Suppressor macrophage treated with lipopolysaccharide for 4 hours (primary cell): ENCODE measurements at places on chromosomes 7 and 10.
A peak's percentile ranks its signal among the peaks of the same experiment; 100 is the strongest.

DNA sequence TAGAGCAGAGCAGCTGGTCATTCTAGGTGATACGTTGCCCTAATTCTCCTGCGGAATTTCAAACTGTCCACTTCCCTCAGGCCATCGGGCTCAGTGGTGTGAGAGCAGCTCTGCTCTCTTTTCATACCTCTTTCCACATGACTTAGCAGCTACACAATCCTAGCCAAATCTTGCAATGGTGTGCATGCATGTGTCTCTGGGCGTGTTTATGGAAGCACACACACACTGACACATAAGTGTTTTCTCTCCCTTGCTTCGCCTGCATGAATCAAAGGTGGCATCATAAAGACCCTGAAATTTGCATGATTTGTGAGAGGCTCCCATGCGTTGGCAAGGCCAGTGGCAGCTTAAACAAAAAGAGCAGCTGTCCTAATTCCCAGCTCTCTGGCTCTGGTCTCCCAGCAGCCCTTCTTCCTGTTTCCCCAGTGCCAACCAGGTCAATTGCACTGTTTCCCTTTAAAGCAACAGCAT, 1189.5 kb downstream of the GATA3 start:
- no peak for DNase-seq

DNA sequence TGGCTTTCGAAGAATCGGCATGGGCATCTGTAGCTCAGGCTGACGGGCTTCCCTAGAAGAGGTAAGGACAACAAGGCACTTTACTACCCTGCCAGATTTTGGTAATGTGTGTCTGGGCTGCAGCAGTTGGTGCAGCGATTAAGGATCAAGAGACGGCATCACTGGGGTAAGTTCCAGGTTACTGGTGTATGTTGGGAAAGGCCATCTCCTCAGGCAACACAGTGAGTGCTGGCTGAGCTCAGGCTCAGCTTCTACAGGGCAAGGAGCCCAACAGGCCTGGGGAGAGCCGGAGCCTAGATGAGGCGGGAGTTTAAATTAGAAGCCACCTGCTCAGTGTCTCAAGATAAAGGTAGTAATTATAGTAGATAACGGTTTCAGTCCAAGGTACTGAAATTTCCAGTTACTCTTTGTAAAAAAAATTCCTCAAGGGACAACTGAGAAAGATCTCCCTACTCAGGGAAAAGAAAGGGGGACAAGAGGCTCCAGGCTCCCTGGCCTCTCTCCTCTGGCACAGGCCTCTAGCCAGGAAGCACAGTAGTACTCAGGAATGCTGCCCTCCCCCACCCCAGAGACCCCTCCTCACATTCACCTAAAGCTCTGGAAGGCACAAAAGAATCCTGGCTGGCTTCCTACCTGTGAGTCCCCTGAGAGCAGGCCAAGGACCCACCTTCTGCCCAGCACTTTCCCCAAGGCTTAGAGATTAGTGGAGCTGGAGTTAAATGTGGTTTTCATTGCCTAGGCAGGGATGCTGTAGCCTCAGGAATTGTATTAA, 3.9 kb downstream of the CXCL12 start:
- no peak for DNase-seq

DNA sequence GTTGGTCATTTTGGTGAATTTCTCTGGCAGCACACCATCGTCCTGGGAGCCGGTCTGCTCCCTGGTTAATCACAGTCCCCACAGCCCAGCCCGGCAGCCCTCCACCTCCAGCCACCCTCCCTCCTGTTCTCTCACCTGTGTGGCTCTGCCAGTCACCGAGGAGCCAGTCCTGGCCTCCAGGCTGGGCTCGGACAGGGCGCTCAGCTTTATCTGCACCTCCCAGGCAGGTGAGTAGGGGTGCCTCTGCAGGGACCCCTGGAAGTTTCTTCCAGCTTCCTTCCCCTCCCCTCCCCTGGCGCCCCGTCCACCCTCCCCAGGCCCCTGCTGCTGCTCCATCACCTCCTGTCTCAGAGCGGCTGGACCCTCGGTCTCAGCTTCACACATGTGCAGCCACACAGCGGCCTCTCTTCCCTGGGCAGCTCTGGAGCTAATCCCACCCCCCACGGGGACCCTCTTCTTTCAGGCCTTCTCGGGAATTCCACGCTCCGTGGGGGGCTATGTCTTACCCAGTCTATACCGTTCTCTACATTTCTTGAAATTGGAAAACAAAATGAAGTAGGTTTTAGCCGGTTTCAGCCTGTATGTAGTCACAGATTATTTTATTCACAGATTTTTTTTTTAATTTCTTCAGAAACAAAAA, 213.9 kb upstream of the PPP2R2D start:
- no peak for DNase-seq

DNA sequence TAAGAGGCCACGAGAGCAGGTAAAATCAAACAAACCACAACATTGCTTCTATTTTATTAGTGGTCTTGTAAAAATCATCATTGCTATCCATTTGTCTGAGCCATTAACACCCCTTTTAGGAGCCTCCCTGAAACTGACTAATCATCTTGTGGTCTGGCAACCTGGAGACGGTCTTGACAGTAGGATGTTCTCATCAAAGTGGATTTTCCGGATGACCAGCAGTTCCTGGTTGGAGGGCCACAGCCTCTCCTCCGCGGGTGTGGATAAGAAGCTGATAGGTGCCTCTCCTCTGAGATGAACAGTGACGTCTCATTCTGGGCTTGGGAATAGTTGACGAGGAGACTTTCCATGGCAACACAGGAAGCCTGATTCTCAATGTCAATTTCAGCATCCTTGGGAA, 490.7 kb downstream of the TYW1 start:
- no peak for DNase-seq

- DNase-seq, result no peak
Measured at GRCh38 chr7:117445206-117445605, 17.9 kb upstream of the ASZ1 start.

GRCh38 chr7:28037220-28038010, 143.2 kb downstream of the JAZF1 start:
- DNase-seq, result peak; percentile 70

DNA sequence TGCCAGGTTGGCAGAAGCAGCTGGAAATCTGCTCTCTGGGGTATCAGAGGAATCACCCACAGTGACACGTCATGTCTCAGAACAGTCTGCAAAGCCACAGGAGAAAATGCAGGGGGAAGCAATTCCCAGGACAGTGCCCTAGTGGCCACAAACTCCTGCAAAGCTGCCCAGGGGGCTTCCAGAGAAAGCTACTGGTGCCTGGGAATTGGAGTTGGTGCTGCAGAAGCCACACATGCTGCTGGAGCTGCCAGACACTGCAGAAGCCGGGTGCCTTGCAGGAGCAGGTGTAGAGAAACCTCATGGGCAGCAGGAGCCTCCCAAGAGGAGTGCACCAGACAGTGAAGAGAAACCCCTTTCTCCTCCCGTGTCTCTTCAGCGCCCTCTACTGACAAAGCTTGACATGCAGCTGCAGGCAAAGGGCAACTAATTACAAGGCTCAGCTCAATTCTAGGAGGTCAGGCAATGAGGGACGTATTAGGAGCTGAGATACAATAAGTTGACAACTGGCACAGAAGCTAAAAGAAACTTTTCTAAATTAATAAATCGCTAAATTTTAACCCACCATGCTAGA, 30.2 kb upstream of the NUB1 start:
- peak; percentile 32 for DNase-seq

DNA sequence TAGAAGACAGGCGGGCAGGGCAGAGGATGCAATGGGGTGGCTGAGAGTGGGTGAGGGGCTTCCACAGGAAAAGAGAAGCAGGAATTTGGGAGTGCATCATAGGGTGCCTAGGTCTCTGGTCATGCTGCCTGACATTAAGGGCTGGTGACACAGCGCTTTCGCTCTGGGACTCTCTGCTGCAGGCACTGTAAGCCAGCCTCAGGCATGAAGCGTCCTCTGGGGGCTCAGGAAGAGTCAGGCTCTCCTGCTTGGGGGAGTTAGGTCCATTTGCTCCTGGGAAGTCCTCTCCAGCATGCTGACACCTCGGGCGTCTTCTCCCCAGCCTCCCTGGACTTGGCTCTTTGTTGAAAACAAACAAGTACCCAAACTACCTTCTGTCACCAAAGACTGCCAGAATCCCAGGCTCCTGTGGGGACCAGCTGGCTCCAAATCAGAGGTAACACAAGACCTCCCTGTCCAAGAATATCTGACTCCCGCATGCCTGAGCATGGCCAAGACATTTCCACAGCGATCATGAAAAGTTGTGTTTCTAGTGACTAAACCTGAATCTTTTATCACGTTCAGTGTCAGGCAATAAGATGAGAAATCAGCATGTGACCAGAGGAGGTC, 55.4 kb downstream of the GPR26 start:
- no peak for DNase-seq

- DNase-seq, result no peak
Measured at GRCh38 chr10:127278001-127278400, 81.6 kb upstream of the INSYN2A start.

GRCh38 chr7:17646253-17646956, 293.9 kb downstream of the SNX13 start:
- peak; percentile 26 for DNase-seq

- DNase-seq, result no peak
Measured at GRCh38 chr7:155722118-155722517, 77.7 kb downstream of the RBM33 start.

GRCh38 chr7:138499340-138499739, 39.3 kb downstream of the TRIM24 start:
- DNase-seq, result no peak

- DNase-seq, result no peak
Measured at GRCh38 chr10:29737074-29737593, 102.4 kb upstream of the SVIL start.

DNA sequence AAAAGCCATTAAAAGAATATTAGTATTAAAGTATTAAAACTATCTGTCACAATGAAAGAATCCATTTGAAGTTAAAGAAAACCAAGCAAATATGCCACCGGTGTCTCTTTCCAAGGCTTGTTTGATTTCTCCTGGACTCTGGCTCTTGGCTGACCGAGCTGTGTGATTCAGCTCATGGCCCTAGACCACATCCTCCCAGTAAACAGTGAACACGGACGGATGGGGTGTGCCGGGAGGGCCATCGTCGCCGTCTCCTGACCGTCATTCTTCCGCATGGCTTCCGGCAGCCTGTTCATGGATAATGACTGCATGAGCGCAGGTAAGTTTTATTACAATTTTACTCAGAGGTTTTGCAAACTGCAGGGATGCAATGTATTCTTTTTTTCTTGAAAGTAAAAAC, 218.5 kb downstream of the DNAJB6 start:
- no peak for DNase-seq

DNA sequence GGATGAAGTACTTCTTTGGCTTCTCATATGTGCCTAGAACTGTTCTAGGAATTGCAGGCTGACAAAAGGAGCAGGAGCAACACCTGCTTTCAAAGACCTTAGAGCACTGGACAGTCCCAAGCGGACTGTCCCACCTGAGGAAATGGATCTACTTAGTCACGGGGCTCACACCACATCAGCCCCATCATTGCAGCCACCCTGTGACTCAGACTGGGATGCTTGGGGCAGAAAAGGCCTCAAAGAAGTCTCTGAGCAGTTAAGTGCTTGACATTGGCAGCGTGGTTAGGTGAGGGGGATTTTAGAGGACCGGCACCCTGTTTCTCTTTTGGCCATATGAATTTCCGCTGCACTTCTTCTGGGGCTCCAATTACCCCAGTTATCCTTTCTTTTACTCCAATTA, 256.6 kb downstream of the USP6NL start:
- no peak for DNase-seq

DNA sequence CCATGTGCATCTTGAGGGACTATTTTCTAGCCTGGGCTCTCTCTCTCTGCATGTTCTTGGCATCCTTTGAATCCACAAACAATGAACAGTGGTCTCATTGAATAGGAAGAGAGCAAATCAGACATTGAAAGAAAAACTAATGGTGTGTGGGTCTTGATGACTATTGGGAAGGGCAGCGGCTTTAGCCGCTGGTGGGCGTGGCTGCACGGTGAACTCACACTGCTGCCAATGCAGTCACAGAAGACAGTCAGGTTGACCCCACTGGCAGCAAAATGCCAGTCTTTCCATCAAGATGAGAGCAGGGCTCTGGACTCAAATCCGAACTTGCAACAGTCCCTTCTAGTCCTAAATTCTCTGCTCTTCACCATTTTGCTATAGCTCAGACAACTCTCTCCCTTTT, 91.0 kb downstream of the ADARB2 start:
- no peak for DNase-seq

DNA sequence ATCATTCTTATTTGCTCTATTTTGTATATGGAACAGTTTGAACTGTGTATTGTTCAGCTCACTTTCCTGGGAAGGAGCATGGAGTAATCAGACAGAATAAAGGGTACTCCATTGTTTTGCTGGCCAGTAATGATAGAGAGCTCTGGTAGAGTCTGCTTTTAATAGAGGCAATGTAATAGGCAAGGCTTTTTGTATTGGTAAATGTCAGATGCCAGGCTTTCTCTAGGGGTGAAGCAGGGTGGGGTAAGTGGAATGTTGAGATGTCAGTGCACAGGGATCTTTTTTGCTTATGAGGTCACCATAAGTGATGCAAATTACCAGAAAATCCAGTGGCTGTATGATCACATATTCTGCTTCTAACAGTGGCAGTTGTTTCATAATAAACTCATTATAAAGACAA, 1088.3 kb upstream of the SORCS1 start:
- DNase-seq, result no peak

GRCh38 chr10:25288181-25288580, 113.4 kb downstream of the GPR158 start:
- DNase-seq, result no peak

DNA sequence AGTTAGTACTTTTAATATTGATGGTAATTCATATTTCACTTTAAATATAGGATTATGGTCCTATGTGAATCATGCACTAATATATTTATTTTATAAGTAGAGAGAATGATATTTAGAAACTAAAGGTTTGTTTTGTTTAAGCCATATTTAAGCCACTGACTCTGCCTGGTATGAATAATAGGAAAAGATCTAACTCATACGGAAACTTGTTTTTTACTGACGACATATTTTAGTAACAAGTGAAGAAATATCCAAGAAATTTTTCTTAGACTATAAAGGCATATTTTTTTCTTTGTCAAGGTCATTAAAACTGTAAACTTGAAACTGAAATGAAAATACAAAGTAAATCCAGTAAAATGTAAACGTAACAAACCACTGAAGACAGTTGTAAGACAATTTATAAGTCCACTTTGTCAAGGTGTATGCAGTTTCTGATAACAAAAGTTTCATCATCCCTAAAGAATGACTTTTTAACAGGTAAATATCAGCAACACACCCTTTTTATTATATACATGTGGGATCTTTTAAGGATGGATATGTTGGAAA, 147.1 kb downstream of the PHF14 start:
- DNase-seq, result no peak

DNA sequence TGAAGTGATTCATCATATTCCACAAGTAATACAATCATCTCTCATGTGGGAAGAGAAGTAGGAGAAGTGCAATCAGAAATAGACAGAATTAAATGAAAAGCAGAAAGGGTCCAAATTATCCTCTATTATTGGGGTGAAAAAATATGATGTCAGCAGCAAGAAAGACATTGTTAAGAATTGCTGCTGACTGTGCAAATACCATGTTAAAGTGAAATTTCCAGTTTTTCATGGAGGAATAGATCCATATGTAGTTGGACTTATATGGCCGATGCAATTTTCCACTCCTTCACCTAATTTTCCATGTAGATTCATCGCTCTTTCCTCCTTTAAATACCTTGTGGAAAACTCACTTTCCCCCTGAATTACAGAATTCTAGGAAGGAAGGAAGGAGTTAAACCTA, 819.8 kb downstream of the GATA3 start:
- no peak for DNase-seq

- DNase-seq, result no peak
Measured at GRCh38 chr7:10956528-10956927, 17.1 kb upstream of the PHF14 start.

- DNase-seq, result no peak
Measured at GRCh38 chr7:88759230-88760135, at the start of gene ZNF804B. TSS of gene ZNF804B (plus strand) at chr7:88759700. CDS start at chr7:88759977, 277 bp downstream.

- DNase-seq, result peak; percentile 9
Measured at GRCh38 chr7:29806995-29807841, 910 bp downstream of the WIPF3 start.
